ENCODE measurements at places on chromosomes 3 and 15.

GRCh38 chr3:186901135-186901734 lies 29.1 kb upstream of the ST6GAL1 start:
- DNase-seq = no peak

DNA sequence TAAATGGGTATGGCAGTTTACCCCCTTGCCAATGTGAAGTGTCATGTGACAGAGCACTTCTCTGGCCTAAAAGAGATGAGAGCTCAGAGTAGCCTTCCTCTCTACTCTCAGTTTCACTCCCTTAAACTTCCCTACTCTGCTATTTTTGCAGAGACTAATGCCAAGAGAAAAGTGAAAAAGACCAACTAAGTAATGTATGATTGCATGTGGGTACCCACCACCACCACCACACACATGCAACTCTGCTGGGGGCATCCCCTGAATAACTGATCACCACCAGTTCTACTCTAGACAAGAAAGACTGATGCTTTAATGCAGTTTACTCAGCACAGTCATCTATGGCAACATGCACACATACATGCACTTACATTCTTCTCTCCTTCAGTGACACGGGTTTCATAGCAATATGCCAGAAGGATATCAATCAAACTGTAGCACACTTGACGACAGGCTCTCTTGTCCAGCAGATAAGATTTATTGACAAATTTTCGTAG lies 31.3 kb downstream of the SHQ1 start:
- DNase-seq = no peak

DNA sequence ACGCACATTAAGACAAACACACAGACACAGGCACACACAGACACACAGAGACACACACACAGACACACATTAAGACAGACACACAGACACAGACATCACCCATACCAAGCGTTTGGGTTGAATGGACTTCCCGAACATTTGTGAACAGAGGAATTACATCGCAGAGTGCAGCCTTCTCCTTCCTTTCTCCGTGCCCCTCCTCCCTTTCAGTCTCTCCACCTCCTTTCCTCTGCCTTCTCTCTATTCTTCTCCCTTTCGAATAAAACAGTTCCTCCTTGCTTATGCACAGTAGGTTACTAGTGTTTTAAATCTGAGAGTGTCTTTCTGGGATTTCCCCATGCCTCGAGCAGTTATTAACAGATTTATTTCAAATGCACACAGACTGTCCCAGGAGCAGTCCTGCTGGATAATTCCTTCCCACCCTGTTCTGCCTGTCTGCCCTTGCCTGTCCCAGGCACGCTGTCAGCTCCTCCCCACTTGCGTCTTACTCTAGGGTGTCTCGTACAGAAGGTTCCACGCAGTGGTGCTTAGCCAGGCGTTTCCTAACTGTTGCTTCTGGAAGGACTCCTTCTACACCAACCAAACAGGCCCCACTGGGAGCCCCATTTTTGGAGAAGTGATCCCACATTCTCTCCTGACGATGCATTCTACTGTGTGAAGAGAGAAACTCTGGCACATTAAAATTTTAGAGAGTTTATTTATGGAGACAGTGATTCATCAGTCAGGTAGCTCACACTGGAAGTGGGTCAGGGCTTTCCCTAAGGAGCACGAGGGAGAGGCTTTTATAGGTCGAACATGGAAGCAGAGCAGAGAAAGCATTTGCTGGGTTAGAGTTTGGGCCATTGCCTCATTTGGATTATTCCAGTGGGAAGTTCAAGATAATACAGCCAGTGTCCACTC lies 163.8 kb downstream of the SV2B start:
- no peak for DNase-seq

DNA sequence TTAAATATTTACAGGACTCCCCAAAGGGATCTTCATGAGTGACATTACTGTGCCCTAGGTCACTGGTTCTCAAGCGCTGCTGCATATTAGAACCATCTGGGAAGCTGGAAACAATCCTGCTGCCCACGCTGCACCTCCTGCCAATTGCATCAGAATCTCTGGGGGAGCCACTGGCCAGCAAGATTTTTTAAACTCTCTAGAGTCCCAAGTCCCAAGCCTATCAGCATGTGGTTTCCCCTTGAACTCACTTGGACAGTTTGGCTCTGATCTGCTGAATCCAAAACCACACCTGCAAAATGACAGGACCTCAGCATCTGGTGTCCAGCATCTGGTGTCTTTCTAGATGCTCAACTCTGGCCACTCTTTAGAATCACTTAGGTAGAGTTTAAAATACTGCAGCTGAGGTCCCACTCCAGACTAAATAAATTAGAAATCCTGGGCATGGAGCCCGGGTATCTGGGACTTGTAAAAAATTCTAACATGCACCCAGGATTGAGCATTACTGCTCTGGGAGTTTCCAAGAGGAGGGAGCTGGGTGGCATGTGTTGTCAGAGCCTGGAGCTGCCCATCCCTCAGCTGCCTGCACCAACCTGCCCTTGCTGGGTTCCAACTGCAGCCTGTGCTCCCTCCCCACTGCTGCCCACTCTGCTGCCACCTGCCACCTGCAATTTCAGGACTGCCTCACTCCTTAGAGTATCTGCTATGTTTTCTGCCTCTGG lies 311.3 kb downstream of the SLC9A9 start:
- no peak for DNase-seq

DNA sequence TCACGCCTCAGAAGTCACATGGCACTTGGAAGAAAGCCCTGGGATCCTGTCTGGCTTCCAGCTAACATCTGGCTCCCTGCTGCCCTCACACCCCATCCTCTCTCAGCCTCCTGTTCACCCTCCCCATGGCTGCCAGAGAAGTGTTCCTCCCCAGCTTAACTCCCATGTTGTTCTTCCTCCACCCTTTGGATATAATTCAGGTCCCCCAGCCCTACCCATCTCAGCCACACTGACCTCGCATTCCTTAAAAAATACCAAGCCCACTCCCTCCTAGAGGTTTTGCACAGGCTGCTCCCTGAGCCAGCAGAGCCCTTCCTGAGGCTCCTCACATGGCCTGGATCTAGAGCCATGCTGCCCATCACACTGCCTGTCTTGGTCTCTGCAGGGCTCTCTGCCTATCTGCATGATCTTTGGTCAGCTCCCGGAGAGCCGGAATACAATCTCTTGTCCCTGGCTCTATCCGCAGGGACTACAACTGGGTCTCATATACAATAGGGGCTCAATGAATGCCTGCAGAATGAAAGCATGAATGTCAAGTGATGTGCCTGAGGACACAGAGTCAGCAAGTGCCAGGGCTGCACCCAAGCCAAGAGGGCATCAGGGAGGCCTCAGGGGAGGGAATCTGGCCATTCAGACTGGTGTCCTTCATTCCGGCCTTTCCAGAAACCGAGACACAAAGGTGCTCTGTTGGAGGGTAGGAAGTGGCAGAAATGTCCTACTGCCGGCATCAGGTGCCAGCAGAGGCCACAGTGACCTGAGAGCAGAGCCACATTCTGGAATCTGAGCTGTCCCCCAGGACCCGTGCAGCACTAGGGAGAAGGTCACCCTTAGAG lies 3.8 kb upstream of the TKT start:
- DNase-seq = no peak

- DNase-seq = no peak
These were observed 134.1 kb upstream of the ARPP21 start for GRCh38 chr3:35505181-35505580.

DNA sequence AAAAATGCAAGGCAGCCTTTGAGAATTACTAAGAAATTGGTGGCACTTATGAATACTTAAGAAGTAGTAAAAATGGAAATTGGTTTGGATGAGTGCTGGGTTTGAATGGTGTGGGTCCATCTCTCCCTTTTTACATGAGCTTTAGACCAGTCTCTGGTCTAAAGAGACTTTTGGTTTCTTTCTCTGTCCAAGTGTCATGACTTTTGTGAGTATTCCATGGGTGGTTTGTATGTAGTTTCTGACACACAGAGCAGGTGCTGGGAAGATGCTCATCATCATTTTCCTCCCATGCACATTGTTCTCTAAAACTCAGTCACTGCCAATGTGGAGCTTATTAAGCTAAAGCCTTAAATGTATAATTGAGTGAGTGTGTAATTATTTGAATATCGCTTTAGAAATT lies 63.5 kb downstream of the KAT2B start:
- no peak for DNase-seq

DNA sequence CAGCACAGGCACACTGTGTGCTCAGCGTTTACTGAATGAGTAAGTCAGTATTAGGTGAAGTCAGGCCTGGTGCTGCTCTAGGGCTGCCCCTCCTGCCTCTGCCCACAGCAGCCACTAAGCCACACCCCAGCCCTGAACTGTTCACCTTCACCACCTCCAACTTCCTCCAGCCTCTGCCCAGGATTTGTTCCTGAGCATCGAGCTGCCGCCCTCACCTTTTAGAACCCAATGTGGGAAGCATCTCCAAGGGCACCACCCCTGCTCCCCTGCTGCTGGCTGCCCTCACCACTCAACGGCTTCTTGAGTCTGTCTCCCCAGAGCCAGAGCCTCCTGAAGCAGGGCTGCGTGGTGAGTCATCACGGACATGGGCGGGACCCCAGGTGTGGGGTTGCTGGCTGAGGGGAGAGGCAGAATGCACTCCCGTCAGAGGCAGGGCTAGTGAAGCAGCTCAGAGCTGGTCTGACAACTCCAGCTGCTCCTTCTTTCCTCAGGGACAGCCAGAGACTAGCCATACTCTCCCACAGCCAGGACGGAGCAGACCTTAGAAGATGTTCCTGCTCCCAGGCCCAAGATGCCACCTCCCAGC lies 5.8 kb downstream of the HYAL2 start:
- DNase-seq = no peak

DNA sequence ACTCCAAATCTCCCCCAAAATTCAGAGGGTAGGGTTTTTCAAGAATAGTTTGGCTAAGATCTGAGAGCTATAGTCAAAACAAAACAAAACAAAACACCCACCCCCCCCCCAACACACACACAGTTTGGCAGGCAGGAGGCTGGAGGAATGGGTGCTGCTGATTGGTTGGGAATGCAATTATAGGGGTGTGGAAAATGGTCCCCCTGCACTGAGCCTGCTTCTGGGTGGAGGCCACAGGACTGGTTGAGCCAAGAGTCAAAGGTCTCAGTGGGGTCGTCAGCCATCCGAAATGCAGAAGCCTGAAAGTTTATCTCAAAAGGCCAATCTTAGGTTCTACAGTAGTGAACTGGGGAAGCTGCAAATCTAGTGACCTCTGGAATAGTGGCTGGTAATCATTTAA lies 2.5 kb upstream of the HACD2 start:
- no peak for DNase-seq

GRCh38 chr3:109275702-109276293 lies 40.5 kb downstream of the DPPA2 start:
- DNase-seq = no peak

DNA sequence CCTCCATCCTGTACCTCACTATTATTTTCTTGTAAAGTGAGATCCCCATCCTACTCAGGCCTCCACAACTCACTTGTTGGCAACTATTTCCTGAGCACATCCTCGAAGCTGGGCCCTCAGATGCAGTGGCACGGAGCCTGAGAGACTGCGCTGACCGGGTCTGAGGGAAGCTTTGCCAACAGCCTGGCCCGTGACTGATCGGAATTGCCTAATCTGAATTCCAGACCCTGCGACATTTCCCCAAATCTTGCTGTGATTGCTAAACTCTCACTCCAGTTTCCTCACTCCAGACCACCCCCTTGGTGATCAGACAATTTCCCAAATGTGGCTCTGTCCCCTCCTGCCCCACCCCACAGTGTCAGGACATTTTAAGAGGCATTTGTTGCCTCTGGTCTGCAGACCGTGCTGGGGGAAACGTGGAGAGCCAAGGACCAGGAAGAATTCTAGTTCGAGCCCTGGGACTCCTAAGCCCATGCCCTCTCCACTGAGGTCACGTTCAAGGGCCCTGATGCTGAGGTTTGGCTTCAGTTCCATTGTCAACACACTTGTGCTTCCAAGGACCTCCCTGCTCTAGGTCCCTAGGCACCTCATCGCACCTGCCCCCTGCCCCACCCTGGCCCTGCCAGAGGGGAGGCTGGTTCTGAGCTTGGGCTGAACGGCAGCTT lies 22.8 kb downstream of the KLHL25 start:
- DNase-seq = no peak

GRCh38 chr3:149134575-149134974 lies 5.1 kb downstream of the HPS3 start:
- no peak for DNase-seq

GRCh38 chr3:192834428-192834827 lies 83.2 kb downstream of the MB21D2 start:
- no peak for DNase-seq

- DNase-seq = no peak
These were observed 5.0 kb upstream of the IL17RE start for GRCh38 chr3:9897408-9898372.

- no peak for DNase-seq
These were observed 8.2 kb upstream of the FAM240A start for GRCh38 chr3:46604127-46604526.
